CD4-positive, alpha-beta T cell treated with Interleukin-2 at 100 ng/mL for 4 hours (primary cell): ENCODE measurements at places on chromosomes 7 and 10.
A peak's percentile ranks its signal among the peaks of the same experiment; 100 is the strongest.

- DNase-seq: no peak
These were observed 2.4 kb downstream of the SPOCK2 start for GRCh38 chr10:72085864-72086465.

DNA sequence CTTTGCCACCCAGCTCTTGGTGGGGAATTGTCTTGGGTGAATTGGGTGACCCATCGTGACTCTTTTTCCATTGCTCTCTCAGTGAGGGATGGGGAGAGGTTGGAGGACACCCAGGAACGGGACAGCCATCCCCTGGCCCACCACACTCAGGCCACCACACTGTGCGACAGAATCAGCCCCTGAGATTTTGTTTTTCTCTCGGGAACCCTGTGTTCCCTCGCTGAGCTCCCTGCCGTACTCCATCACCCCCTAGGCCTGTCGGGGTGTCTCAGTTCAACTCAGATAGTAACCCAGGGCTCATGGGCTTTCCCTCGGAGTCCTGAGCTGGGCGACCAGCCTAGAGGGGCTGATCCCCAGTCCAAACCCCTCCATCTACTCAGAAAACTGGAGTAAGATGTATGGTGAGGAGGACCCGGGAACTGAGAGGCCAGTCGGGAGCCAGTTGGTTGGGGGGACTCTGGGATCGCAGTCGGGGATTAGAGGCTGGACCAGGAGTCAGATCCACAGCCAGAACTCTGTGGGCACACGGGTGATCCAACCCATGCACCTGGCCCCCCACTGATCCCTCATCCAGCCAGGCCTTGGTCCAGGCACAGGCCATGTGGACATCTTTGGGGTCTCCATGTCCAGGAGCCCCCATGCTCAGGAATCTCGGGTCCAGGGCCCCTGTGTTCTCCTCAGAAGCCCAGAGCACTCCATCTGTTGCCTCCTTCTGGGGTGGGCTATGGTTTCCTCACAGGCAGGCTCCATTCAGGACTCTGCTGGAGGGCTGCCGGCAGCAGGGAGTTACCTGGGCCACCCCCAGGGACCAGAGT is 9.3 kb downstream of the CRYGN start:
- DNase-seq: no peak

DNA sequence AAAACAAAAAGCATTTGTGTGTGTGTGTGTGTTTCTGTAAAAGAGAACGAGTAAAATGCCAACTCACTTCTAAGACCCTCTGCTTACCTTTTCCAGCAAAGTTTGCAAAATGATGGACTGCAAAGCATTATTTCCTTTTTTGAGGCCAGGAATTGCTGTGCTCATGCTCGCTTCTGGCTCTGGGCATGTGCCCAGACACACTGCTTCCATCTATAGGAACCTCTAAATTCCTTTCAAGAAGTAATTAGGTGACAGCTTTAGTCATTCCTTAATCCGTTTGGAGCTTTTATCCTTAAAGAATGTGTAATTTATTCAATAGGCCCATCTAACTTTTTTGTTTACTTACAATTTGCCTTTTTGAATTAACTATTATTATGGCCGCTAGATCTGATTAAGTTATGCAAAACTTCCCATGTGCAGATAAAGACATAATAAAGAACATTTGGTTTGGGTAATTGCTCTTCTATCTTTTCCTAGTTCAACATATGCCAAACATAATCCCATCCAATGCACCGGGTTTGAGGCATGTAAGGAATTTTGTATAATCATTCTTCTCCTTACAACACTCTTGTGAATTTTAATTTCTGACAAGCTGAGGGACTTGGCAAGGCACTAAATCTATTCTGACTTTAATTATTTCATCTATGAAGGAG is 34.7 kb downstream of the A1CF start:
- no peak for DNase-seq

DNA sequence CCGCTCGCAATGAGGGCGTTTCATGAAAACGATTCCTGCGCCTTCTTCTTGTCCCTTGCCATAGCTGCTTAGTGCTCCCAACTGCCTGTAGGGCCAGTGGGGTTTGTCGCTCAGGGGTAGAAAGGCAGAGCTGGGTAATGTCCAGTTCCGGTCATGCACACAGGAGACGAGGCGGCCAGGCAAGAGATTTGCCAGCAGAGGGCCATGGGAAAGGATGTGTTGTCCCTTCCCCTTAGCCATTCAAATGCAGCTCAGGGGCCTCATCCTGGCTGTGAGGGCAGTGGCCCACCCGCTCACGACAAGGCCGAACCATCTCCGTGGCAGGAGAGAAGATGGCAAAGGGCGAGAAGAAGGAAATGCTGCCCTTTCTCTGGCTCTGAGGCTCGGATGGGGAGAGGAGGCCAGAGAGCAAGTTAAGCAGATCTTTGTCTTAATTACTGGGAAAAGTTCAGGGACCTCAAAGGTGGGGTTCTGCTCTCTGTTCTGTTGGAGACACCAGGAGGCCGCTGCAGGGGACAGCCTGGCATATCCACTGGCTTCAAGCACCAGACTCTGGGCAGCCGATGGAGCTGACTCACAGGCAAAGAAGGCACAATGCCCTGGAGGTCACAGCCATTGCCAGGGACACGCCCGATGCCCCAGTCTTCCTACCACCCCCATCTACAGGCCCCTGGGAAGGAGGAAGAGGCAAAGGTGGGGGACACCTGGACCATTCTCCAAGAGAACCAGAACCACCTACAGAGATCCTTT is 534.8 kb upstream of the MGMT start:
- no peak for DNase-seq

DNA sequence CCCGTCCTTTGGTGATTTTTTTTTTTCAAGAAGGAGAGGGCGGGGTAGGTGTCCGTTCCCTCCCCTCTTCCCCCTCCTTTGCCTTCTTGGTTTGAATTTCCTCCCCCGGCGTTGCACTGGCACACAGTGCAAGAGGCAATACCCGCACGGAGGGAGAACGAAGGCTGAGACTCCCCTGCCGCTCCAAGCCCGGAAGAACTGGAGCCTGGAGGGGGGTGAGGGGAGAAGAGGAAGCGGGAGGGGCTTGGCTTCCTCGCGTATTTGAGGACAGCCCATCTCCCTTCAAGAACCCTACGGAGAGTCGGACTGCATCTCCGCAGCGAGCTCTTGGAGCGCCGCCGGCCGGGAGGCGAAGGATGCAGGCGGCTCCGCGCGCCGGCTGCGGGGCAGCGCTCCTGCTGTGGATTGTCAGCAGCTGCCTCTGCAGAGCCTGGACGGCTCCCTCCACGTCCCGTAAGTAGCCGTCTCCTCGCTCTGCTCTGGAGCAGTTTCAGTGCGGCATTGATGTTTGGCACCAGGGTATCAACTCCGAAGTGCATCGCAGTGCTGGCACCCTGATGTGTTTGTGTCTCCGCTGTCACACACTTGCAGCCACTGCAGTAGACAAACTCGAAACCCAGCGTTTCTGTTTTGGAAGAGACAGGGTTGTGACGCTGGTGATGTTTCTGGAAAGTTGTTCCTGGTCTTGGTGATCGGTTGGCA is at the start of gene CNTNAP2:
CNTNAP2 (plus strand) TSS at position 281 of the 702 bp plus-strand sequence; CDS start at position 357, 76 bp downstream.
- no peak for DNase-seq

GRCh38 chr7:35721288-35721687 is 26.4 kb upstream of the HERPUD2 start:
- DNase-seq: no peak

GRCh38 chr7:90836937-90837336 is 240.8 kb downstream of the CDK14 start:
- no peak for DNase-seq

DNA sequence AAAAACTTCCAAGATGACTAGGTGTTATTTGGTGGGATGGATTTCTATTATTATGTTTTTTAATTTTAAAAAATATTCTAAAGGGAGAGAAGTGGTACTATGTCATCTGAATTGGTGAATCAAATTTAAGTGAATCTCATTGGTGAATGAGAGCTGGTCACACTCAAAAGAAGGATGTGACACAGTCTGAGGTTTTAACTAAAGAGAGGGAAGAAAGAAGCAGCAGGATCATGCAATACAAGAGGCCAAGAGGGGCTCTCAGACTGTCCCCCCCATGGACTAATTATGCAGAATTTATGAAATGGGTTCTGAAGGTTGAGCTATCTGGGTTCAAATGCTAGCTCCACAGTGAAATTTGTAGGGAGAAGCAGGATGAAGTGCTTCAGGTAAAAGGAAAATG is 16.2 kb downstream of the MACC1 start:
- DNase-seq: no peak

- DNase-seq: no peak
These were observed 575 bp downstream of the PLPP4 start for GRCh38 chr10:120457431-120458172.

DNA sequence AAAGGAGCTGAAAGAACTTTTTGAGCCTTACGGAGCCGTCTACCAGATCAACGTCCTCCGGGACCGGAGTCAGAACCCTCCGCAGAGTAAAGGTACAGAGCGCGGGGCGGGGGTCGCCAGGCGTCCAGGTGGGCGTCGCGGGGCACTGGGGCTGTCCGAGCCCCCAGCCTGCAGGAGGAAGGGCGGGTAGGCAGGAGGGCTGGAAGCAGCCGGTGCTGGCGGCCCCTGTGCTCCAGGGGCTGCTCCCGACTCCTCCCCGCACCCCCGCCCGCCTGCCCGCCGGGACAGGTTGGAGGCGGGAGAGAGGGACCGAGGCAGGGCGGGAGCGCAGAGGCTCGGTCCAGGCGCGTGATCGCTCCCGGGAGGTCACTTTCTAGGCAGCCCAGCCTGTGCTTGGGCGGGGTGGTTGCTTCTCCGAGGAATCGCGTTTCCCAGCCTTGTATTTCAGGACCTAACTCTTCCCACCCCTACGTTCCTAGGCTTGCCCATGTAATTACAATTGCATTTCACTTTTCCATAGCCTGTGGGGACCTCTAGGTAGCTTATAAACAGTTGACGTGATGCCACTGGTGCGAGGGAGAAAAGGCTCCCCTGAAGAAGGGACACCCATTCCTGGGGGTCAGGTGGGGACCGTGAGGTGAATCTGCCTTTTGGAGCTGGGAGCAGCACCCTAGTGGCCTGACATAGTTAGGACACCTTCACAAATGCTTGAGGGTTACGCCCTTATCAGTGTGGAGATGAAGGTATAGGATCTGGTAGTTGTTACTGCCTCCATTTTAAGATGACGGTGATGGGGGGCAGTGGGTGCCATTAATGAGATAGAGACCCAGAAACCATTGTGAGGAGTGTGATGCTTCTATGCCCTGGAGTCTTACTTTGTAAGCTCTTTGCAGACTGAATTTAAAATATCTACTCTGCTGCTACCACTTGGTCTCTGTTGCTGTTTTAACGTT is 148.2 kb downstream of the CELF2 start:
- peak; percentile 89 for DNase-seq

GRCh38 chr7:42348631-42349030 is 111.6 kb upstream of the GLI3 start:
- DNase-seq: no peak

GRCh38 chr7:132291481-132291880 is 284.8 kb downstream of the PLXNA4 start:
- no peak for DNase-seq

DNA sequence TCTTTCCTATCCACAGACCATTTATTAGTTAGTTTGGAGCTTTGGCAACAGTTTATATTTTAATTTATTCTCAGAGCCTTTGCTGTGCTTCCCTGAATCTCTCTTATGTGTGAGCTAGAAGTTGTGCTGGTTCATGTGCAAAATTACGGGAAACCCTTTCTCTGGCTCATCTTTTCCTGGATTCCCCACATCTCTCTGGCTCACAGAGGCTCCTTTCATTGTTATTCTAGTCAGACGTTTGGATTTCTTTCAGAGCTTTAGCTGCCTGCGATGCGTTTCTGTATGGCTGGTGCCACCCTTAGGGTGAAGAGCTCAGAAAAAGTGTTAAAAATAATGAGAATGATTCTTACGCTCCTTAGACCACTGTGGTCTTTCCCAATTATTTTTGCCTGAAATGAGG is 53.3 kb downstream of the TPST1 start:
- DNase-seq: no peak

- no peak for DNase-seq
These were observed 92.9 kb downstream of the CELF2 start for GRCh38 chr10:11110539-11110938.

- no peak for DNase-seq
These were observed 252.7 kb upstream of the MBL2 start for GRCh38 chr10:53025172-53025711.

DNA sequence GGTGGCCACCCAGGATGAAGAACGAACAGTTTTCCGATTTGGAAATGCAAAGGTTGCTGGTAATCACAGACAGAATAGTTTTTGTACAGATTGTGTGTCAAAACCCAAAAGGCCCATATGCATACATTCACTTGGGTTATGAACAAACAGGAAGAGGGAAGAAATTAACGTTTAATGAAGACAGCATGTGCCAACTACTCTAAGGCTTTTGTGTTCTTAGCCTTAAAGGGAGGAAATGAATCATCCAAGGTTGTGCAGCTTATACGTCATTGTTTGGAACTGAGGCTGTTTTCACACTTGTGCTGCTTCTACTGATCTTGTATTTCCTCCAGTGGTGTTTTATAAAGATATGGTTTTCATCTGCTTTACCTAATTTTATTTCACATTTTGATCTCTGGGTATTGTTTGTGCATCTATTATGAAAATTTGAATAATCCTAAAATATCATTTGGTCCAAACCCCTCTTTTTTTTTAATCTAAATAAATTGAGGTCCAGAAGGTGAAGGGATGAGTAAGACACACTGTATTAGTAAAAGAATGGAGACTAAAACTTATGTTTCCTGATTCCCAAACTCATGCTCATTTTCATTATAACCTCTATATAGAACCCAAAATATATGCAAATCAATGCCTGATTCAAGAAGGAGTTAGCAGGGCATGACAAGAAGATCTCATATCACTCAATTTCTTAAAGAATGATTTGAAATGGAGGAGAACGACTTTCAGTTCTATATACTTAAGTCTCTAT is 373.1 kb downstream of the THSD7A start:
- DNase-seq: no peak

GRCh38 chr7:150396851-150397260 is 17.7 kb downstream of the ZNF775 start:
- DNase-seq: no peak

DNA sequence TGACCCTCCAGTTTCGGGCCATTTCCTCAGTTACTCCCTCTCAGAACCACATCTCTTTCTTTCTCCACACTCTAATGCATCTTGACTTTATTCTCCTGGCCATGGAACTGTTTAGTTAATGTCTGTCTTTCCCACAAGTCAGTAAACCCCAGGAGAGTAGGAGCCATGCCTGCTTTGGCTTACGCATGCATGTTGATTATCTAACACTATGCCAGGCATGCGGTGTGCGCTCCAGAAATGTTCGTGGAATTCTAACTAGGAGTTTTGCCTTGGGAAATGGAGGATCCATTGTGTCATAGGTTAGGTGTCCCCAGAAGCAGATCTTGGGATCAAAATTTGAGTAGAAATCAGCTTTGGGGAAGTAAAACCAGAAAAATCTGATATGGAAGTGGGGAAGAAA is 308.9 kb downstream of the GRID1 start:
- DNase-seq: no peak

DNA sequence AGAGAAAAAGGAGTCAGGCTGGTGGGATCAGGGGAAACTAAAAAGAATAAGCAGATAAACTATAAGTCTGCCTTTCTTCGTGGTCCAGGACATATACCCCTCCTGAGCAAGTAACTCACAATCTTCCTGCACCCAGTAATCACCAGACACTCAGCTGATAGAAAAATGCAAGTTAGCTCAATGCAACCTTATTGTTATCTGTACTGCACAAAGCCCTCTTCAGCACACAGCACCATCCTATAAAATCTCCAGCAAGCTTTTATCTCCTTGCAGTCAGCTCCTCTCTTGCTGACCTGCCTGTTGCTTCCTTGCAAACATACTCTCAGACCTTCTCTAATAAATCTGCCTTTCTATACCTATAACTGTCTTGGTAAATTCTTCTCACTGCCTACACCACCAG is 6.7 kb downstream of the SLC37A3 start:
- no peak for DNase-seq

GRCh38 chr7:101068401-101068800 is 16.9 kb upstream of the TRIM56 start:
- no peak for DNase-seq

- no peak for DNase-seq
These were observed 56.4 kb upstream of the DKK1 start for GRCh38 chr10:52257692-52258075.
